Thyroid gland (tissue), 4 donors: ENCODE measurements at places on chromosomes 5 and 9. TPM values are rescaled to one million over a fixed set of nuclear protein-coding genes. Genes with fewer than 3 reads are reported as not detected.

Gene ARL14EPL
- not detected for total RNA-seq

Gene IL5
- not detected for total RNA-seq

Gene PCDHGA7
- 8.7 TPM for total RNA-seq

GRCh38 chr5:120540097-120540496 lies 76.0 kb downstream of the PRR16 start:
- no peak for DNase-seq
- no peak overlapping the region for H3K27ac ChIP-seq
- no peaks in the 10 kb centered on the region for H3K36me3 ChIP-seq
- H3K4me1 ChIP-seq: no peaks in the 10 kb centered on the region
- no peak overlapping the region for H3K4me3 ChIP-seq

GRCh38 chr5:69276422-69277174 lies 41.9 kb downstream of the CDK7 start:
- H3K27ac ChIP-seq: no peak overlapping the region
- no peak overlapping the region for H3K4me3 ChIP-seq
- no peaks in the 10 kb centered on the region for H3K27me3 ChIP-seq

DNA sequence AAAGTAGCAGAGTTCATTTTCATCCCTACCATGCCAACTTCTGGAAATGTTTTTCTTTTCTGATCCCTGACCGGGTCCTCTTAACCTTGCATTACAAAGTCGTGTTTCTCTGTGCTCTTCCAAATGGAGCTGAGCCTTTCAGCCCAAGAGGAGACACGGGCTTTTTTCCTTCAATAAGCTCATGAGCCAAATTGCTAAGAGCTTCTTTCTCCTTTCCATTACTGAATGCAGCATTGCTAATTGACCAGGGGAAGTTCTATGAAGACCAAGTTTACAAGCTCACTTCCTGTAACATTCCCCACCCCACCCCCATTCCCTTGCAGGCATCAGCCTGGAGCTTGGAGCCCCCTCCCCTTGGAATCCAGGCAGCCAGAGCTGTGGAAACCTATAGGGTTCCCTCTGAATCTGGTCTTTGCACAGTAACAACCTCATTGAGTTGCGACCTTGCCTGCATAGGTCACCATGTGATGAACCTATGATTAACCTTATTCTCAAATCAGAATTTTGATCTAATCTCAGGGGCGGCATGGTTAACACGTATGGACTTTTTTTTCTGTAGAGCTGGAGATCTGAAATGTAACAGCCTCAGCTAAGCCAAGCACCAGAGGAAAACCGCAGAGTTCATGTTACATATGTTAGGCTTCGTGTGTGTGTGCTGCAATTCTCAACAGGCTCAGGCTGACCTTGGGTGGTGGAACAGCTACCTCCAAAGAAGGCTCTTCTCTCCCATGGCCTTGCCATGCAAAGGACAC lies 395.7 kb upstream of the ZNF462 start:
- H3K27ac ChIP-seq: no peak overlapping the region
- no peaks in the 10 kb centered on the region for H3K4me1 ChIP-seq
- no peak for DNase-seq
- H3K27me3 ChIP-seq: no peaks in the 10 kb centered on the region
